ENCODE measurements at places on chromosomes 3 and 15. TPM values are rescaled to one million over a fixed set of nuclear protein-coding genes. Genes with fewer than 3 reads are reported as not detected.
A peak's percentile ranks its signal among the peaks of the same experiment; 100 is the strongest.

- no peak for DNase-seq
These were observed 240.4 kb downstream of the RPLP1 start for GRCh38 chr15:69693059-69693458.

Gene HYAL2
- 69.4 TPM for polyA plus RNA-seq

Gene GABRG3
- polyA plus RNA-seq, result 1.7 TPM

DNA sequence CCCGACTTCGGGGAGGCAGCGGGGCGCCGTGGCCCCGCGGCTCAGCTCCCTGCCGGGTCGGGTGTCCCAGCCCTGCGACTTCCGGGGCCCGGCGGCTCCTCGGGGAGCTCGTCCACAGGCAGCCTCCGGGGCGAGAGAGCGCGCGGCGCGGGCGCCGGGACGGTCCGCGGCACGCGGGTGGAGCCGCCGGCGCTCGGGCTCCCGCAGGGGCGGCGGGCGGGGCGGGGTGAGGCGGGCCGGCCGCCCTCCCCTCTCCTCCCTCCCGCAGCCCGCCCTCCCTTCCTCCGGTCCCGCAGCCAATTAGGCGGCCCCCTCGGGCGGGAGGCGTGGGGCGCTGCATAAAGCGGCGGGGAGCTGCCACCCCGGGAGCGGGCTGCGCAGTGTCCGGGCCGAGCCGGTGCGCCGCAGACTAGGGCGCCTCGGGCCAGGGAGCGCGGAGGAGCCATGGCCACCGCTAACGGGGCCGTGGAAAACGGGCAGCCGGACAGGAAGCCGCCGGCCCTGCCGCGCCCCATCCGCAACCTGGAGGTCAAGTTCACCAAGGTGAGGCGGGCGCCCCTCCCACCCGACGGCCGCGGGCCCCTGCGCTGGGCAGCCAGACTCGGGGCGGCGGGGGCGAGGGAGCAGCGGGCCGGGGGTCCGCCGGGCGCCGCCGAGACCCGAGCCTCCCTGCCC, at the start of gene ALDH1A3:
Gene ALDH1A3 (plus strand): TSS at position 368 of the 675 bp plus-strand sequence. CDS start 77 bp downstream, at position 445.
- DNase-seq, result no peak

- DNase-seq, result no peak
These were observed 425.3 kb downstream of the RBMS3 start for GRCh38 chr3:29705906-29706844.

Gene DALRD3
- 79.5 TPM for polyA plus RNA-seq

DNA sequence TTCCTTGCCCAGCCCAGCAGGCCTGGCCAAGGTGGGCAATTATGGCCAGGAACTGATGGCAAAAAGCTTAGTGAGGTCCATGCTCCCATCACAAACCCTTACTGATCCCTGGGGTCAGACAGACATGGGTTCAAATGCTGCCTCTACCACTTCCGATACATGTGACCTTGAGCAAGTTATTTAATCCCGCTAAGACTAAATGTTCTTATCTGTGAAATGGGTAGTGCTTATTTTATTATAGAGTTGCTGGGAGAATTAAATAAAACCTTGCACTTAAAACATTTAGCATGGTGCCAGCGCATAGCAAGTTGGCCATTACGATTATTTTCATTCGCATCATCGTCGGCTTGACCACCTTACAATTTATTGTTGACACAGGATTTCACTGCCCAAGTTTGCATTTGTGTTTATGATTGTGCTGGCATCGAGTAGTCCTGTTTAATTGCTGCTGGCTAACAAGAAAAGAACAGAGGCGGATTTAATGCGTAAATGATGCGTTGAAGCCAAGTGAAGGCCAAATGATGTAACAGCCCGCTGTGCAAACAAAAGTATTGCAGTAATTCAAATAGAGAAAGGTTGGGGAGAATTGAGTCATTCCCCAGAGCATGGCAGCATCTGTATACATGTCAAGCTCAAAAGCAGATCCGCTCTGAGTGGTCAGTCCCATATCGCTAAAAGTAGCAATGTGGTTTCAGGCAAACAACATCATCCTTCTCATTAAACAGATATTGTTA, 7.3 kb upstream of the FURIN start:
- DNase-seq, result no peak

Gene RUBCN
- polyA plus RNA-seq, result 9.6 TPM

Gene NSUN3
- polyA plus RNA-seq, result 12.3 TPM

Gene CKMT1B
- 2.5 TPM for polyA plus RNA-seq

Gene ASB14
- polyA plus RNA-seq, result 0.47 TPM

Gene MUC20
- 22.8 TPM for polyA plus RNA-seq

Gene CRYGS
- polyA plus RNA-seq, result 5.3 TPM

DNA sequence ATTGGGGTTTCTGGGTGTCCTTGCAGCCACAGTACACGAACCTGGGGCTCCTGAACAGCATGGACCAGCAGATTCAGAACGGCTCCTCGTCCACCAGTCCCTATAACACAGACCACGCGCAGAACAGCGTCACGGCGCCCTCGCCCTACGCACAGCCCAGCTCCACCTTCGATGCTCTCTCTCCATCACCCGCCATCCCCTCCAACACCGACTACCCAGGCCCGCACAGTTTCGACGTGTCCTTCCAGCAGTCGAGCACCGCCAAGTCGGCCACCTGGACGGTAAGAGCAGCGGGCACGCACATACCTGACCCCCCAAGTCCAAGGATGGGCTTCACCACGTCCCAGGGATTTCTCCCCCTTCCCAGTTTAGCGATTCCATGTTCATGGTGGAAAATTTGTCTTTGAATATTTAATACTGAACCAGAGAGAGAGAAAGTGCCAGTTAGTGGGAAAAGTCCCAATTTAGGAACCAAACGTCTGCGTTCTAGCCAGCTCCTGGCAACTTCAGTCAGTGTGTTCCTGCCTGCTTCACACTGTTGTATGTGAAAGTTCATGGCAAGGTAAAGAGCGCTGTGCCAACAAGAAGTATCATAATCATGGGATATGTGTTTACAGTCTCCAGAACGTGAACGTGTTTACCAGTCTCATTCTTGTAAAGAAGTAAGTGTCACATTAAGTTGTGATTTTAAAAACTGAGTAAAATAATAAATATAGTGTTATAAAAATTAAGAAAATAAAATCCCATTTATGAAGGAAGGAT, 177.2 kb downstream of the TP63 start:
- DNase-seq, result no peak

Gene CCDC66
- 24.2 TPM for polyA plus RNA-seq

Gene RAB11A
- 299 TPM for polyA plus RNA-seq

- DNase-seq, result no peak
These were observed 214.9 kb upstream of the WNT5A start for GRCh38 chr3:55701997-55702396.

GRCh38 chr3:60916546-60916945, 334.7 kb downstream of the FHIT start:
- DNase-seq, result no peak

DNA sequence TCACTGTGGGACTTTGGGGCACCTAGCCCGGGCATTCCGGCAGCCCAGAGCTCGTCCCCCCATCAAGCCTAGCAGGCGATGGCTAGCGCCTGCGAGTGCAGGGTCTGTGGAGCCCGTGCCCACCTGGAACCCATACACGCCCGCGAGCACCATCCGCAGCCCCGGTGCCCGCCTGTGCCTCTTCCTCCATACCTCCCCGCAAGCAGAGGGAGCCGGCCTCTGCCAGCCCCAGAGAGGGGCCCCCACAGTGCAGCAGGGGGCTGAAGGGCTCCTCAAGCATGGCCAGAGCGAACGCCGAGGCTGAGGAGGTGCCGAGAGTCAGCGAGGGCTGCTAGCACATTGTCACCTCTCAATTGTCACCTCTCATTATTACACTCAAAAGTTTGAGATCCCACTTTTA, 167.8 kb upstream of the EPHA6 start:
- DNase-seq, result no peak

- peak; percentile 60 for DNase-seq
These were observed at the start of gene IL17RC for GRCh38 chr3:9916734-9917680. IL17RC (plus strand) TSS chr3:9917098; CDS start chr3:9917316, 218 bp downstream.

DNA sequence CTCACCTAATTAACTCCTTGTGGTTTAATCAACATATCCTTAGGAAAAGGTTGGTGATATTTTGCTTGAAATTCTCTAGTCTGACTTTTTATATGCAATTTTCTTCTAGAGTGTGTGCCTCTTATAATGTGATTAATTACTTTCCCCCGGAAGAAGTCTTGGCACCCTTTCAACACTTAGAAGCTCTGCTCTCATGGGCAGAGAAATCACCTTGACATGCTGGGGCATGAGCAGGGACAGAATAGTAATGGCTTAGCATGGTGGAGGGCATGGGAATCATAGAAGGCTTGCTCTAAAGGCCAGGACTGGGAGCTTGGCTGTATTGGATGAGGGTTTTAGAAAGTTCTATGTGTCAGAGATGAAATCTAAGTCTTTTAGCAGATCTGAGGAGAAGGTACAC, 293.5 kb downstream of the AGBL1 start:
- no peak for DNase-seq

Gene SI
- polyA plus RNA-seq, result not detected

Gene IL12A
- 0.73 TPM for polyA plus RNA-seq

Gene PLSCR5
- polyA plus RNA-seq, result not detected

- peak; percentile 54 for DNase-seq
These were observed 3.8 kb downstream of the ANP32A start for GRCh38 chr15:68816795-68817303.

Gene KBTBD13
- polyA plus RNA-seq, result 0.11 TPM

Gene GOLGA8R
- polyA plus RNA-seq, result 4.8 TPM

Gene AGBL1
- polyA plus RNA-seq, result 0.06 TPM

- DNase-seq, result no peak
These were observed 64.2 kb upstream of the MME start for GRCh38 chr3:155015776-155016436.

GRCh38 chr3:29168081-29168480, 112.8 kb upstream of the RBMS3 start:
- DNase-seq, result no peak

Gene SLC9A9
- polyA plus RNA-seq, result 8.0 TPM

Gene TMEM158
- polyA plus RNA-seq, result 8.1 TPM

Gene CTXN2
- polyA plus RNA-seq, result 0.05 TPM

DNA sequence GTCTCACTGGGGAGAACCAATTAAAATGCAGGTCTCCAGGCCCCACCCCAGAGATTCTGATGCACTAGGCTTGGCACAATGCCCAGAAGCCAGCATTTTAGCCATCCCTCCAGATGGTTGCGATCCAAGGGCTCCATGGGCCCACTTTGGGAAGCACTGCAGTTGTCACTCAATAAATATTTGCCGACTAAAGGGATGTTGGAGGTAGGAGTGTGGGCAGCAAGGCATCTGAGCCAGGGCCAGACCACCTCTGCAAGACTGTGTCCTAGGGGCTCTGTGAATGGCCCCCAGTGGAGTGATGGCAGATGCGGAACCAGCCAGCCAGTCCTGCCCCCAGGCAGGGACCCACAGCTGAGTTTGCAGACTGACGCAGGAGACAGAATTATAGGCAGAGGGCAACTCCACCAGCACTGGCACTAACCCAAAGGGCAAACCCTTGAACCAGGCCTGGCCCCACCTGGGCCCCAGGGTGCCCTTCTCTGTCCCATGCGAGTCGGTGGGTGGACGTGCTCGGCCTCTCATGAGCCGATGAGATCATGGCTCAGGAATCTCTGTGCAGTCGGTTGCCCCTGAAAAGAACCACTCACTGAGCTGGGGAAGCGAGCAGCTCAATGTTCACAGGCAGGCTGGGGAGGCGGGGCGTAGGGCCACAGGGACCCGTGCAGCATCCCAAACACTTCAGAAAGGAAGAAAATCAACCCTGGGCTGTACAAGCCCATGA, 49.7 kb downstream of the SEMA5B start:
- no peak for DNase-seq

DNA sequence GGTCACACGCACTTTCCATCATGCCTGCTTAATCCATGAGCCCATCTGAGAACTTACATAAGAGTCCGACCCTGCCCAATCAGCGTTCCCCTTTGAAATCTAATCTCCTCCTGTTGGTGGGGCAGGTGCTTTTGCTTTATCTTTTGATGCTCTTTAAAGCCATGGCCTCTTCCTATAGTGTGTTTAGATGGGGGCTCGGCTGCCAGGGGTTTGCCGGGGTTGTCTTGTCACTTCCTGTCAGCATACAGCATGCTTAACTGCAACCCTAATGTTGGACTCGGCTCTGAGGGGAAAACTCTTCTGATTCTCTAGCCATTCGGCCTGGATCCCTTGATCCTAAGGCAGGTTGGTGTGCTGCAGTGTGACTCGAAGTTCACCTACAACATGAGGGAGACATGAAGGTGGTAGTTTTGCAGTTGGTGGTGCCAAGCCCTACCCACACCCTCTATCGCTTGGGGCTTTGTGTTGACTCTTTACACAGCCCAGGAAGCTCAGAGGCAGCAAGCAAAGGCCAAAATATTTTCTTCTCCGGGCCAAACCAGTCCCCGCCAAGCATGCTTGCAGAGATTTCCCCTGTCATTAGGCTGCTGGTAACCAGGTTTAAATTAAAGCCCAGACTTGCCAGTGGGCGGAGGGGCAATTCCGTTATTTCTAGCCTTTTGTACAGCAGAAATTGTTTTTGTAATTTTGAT, 218.7 kb downstream of the FEZF2 start:
- no peak for DNase-seq

- no peak for DNase-seq
These were observed 127.9 kb downstream of the SLC9A9 start for GRCh38 chr3:143720381-143720780.

DNA sequence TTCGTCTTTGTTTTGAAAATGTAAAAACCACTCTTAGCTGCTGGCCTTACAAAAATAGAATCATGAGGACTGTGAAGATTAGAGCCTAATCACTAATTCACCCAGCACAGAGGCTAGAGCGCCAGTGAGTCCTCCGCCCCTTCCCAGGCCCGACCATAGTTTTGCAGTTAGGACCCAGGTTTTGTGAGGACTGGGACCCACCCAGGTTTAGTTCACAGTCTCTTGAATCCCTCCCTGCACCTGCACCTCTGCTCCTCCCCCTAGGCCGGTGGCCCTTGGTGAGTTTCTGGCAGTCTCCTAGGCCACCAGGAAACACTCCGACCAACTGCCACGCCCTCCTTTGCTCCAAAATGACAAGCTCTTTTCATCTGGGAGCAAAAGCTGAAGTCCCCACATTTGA, 136.0 kb upstream of the CCDC54 start:
- DNase-seq, result no peak

GRCh38 chr15:66993090-66993489, 72.3 kb upstream of the SMAD3 start:
- DNase-seq, result no peak

GRCh38 chr3:64650715-64651114, 37.1 kb downstream of the ADAMTS9 start:
- no peak for DNase-seq

DNA sequence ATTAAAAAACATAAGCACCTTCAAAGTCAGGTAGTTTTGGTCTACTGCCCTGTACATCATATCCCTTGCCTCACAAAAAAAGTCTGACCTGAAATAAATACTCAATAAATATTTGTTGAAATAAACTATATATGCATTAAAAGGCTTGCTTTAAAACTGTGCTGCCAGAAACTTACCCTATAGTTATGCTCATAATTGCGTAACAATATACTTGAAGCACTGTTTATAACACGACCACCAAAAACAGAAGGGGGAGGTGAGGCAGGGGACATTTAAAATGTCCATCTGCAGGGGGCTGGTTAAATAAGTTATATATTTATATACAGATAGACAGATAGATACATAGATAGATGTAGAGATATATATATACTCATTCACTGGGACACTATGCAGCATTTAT, 549.5 kb downstream of the MAGI1 start:
- no peak for DNase-seq

All from right renal pelvis (tissue), 4 donors.